ENCODE measurements at places on chromosomes 2 and 18. TPM values are rescaled to one million over a fixed set of nuclear protein-coding genes. Genes with fewer than 3 reads are reported as not detected.

The AQP12A gene
- total RNA-seq, result not detected

The TMEM247 gene
- not detected for total RNA-seq

The COMMD1 gene
- 46.5 TPM for total RNA-seq

The UGT1A4 gene
- 0.06 TPM for total RNA-seq

The PROC gene
- 3.5 TPM for total RNA-seq

The NLRC4 gene
- total RNA-seq, result not detected

The LRP1B gene
- not detected for total RNA-seq

The FBXO36 gene
- 1.4 TPM for total RNA-seq
